Choroid plexus epithelial cell (primary cell): ENCODE measurements at places on chromosomes 4 and X.

DNA sequence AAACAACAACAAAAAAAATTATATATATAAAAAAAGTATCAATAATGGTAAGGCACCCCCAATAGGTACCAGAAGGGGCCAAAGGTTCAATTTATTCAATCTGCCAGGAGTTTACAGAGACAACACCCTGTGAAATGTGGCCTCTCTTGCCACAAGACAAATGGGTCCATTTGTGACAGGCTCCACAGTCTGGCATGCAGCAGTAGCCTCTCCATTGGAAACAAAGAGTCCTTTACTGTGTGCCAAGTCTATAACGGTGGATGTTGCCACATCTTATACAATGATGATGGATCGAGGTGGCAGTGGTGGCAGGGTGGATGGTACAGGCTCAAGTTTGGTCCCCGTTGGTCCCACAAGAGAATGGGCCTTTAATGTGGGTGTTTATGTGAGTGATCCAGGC, 70.1 kb upstream of the SH3RF1 start:
- DNase-seq = no peak

- no peak for DNase-seq
Measured at GRCh38 chr4:87704001-87704400, 53.9 kb downstream of the DMP1 start.

DNA sequence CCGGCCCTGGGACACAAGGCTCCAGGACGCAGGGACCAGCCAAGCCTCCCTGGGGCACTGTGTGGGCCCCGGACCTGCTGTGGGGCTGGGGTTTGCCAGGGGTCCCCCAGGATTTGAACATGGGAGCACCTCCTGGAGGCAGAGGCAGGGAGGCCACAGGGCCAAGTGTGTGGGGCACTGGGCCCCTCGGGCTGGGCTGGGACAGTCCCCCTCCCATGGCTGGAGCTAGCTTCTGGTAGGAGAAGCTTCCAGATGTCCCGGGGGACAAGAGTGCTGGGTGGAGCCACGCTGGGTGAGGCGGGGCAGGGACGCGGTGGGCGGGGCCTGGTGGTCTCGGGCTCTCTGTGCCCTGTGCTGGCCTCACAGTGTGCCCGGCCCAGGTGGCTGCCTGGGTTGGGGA, 18.6 kb downstream of the FGFRL1 start:
- DNase-seq = no peak

- DNase-seq = peak; percentile 22
Measured at GRCh38 chr4:25160714-25161592, 704 bp upstream of the SEPSECS start.

GRCh38 chrX:100979881-100980607, 10.5 kb downstream of the ARL13A start:
- DNase-seq = no peak

DNA sequence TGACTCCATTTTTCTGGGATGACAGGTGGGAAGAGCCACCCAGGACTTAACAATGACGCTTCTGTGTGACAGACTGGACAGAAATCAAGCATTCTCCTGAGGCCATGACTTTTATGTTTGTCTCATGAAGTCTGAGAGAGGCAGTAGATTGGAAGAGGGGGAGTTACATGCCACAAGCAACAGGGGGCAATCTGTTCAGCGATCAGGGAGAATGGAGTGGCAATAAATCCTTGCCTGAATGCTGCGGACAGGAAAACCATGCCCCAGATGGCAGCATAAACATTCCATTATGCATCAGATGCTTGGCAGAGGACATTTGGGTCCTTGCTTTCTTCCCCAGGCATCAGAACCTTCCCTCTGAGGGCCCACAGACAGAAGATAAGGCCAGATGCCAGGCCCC, 312.4 kb upstream of the DIPK2B start:
- no peak for DNase-seq

DNA sequence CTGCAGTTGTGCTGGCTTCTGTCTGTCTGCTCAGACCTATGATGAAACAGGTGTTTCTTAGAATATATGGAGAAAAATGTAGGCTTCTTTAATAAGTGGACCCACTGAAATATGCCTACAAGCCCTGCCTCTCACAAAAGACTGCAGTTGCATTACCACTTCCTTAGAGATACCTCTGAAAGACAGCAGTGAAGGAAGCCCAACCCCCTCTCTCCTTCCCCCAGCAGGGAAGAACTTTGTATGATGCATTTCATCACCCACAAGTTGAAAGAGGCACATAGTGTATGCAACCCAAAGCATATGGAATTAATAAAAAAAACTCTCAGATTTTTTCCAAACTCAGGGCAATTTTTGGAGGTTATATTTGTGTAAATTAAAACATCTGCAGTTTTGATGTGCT, 916.7 kb downstream of the TECRL start:
- no peak for DNase-seq

- DNase-seq = peak; percentile 32
Measured at GRCh38 chr4:77669946-77670590, 64.4 kb downstream of the CXCL13 start.

DNA sequence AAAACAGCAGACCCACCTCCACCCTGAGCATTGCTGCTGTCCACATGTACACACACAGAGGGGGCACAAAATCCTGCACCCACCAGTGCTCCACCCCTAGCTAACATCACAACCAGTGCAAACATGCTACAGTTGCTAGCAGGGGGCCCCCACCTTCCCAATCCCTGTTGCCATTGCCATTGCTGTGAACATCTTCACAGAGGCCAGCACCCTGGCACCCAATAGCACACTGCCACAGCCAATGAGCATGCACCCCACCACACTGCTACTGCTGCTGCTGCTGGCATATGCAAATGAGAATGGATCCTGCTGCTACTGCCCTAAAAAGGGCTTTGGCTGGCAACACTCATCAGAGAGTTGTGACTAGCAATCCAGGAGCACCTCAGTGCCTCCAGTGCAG, 1061.9 kb downstream of the ARAP2 start:
- no peak for DNase-seq

GRCh38 chr4:185598846-185599552, 63.7 kb upstream of the PDLIM3 start:
- DNase-seq = no peak

GRCh38 chr4:4519297-4519894, 22.5 kb downstream of the STX18 start:
- DNase-seq = peak; percentile 63

- no peak for DNase-seq
Measured at GRCh38 chr4:72900952-72901351, 168.6 kb downstream of the COX18 start.

DNA sequence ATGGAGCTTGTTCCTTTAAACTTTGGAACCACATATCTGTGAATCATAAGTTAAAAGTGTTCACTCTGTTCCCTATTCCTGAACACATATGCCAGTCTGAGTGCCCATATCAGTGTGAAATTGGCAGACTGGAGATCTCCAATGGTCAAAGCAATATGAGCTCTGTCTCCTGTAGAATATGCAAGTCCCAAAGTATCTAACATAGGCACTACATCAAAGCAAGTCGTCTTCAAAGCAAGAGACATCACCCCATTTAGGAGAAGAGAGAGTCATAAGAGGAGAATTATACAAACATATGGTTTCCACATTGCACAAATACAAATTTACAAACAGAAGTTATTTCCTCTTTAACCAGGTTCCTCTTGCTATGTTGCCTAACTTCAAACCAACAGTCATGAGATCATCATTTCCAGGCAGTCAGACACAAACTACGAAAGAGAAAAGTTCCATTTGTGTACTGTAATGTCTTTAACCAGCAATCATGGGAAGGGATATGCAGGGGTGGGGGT, 9.9 kb upstream of the GK start:
- DNase-seq = peak; percentile 92

DNA sequence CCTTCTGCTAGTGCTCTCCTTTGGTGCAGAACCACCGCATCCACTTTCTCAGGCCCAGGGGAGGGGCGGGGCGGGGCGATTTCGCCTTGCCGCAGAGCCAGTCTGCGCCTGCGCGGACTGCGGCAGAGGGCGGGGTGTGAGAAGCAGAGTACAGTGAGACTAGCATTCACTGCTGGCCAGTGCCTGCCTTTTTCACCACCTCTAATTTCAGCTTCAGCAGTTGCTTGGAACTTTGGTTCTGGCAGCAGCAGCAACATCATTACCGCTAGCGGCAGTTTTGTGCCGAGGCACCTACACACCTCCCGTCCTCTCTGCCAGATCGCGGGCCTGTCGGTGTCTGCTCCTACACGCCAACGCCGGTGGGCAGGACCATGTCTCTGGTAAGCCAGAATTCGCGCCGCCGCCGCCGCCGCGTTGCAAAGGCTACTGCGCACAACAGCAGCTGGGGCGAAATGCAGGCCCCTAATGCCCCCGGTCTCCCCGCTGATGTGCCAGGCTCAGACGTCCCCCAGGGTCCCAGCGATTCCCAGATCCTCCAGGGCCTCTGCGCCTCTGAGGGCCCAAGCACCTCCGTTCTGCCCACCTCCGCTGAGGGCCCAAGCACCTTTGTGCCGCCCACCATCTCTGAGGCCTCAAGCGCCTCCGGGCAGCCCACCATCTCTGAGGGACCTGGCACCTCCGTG, at the start of gene MAGEE1:
Gene MAGEE1 (plus strand): TSS at position 151 of the 683 bp plus-strand sequence. CDS start 221 bp downstream, at position 372.
- peak; percentile 47 for DNase-seq

DNA sequence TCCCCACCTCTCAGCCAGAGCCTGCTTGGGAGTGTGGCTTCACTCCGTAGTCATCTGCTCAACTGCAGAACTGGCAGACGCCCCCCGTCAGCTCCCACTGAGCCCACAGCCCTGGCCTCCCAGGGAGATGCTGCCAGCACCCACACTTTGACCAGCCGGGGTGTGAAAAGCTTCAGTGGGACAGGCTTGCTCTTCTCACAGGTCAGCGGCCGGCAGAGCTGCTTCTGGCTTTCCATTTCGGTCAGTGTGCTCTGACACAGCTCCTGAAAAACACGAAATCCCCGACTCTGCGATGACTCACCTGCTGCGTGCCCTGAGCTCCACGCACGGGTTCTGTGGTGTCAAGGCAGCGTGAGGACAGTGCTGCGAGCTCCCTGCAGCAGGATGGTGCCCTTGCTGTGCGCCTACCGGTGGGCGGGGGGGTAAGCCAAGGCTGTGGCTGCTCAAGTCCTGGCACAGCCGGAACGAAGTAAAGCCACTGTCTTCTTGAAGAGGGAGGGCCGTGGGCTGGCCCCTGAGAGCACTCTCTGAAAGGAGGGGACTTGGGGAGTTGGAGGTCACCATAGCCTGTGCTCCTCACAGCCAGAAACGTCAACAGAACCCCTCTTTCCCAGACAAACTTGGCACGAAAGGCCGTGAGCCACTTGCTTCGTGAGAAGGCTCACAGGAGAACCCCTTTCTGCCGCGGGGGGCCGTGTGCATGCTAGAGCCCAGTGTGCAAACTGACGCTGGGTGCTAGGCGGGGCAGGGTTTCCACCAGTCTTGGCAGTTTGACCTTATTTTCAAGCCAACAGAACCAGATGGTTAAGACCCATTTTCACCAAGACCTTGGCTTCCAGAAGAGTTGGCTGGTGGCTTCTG, 23.6 kb downstream of the NOP14 start:
- DNase-seq = no peak

GRCh38 chrX:70129816-70130215, 3.4 kb upstream of the IGBP1 start:
- DNase-seq = no peak

DNA sequence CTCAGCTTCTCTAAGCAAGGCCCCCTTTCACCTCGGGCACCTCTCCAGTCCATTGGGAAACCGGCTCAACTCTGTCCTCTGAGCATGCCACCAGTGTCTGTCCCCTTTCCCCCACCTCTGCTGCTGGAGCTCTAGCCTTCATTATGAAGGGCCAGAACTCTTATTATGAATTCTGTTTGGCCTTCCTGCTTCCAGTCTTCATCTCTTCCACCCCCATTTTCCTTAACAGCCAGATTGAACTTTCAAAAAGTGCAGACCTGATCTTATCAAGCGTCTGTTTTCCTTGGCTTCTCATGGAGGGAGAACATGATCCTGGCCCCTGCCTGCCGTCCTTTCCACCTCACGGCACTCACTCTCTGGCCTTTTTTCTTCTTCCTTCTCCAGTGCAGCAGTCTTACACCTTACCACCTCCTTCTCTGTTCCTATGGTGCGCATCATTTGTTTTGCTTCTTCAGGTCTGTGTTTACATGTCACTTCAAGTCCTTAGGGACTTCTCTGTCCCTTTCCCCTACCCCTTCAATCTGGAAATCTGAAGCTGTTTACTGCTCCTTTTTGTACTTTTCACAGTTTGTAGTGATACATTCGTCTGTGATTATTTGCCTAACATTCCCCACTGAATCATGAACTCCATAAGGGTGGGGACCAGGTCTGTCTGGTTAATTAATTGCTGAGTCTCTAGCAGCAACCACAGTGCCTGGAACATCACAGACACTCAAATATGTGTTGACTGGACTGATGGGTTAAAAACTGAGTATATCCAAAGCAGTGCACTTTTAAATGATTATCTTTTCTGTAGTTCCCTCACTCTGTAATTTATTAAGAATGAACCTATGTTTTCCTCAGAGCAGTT, 55.8 kb downstream of the FNIP2 start:
- peak; percentile 37 for DNase-seq

- DNase-seq = no peak
Measured at GRCh38 chrX:70171624-70172023, 5.7 kb upstream of the DGAT2L6 start.

- DNase-seq = no peak
Measured at GRCh38 chrX:3166670-3167455, 125.6 kb downstream of the ARSF start.

GRCh38 chrX:2595258-2595657, 94.5 kb upstream of the DHRSX start:
- DNase-seq = no peak

GRCh38 chr4:107292979-107293378, 256.9 kb upstream of the DKK2 start:
- DNase-seq = no peak

GRCh38 chr4:25310803-25311166, 1.8 kb upstream of the ZCCHC4 start:
- DNase-seq = no peak
